Central memory CD8-positive, alpha-beta T cell (primary cell): ENCODE measurements at places on chromosomes 13 and 19.
A peak's percentile ranks its signal among the peaks of the same experiment; 100 is the strongest.

DNA sequence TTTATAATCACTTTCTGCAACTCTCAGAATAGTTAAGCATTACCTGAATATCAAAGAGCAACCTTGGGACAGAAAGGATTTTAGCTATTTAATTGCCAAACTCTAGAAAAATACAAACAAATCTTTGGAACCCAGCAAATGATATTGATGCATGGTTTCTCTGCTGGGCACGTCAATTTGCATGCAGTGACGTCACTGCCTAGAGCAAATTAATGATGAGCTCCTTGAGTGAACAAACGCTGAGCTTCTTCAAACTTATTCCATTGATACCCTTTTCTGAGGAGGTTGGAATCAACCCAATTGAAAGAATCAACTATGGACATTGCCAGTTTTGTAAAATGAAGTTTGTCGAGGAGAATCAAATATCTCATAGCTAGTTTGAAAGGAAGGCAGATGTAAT is 259.9 kb upstream of the SOX21 start:
- DNase-seq = no peak

- DNase-seq = no peak
Measured at GRCh38 chr13:73521985-73522524, 463.2 kb downstream of the KLF5 start.

DNA sequence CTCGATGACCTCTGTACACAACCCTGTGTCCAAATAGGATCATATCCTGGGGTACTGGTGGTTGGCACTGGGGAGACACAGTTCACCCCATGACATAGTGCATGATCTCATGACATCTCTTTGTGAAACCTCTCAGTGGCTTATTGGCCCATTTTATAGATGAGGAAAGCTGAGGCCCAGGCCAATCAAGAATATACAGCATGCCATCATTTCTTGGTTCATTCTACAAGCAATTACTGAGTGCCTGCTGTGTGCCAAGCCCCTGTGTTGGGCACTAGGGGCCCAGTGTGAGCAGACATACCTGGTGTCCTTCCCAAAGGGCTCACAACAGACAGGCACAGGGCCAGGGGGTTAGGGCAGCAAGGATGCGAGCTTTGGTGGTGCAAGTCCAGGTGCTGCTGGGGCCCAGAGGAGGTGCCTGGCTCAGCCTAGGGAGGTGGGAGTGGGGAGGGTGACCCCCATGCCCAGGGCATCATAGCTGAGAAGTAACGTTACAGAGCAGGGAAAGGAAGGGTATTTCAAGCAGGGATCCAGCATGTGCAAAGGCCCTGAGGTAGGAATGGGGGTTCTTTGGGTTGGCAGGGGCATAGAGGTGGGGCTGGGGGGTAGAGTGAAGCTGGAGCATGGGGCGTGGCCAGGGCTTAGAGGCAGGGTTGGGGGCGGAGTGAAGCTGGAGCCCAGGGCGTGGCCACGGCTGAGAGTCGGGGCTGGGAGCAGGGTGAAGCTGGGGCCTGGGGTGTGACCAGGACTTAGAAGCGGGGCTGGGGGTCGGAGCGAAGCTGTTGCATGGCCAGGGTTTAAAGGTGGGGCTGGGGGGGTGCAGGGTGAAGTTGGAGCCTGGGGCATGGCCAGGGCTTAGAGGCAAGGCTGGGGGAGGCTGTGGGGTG is 20.7 kb downstream of the COLGALT1 start:
- no peak for DNase-seq

GRCh38 chr13:100980171-100980570 is 305.6 kb upstream of the TMTC4 start:
- no peak for DNase-seq

- no peak for DNase-seq
Measured at GRCh38 chr13:100106705-100107104, 17.8 kb downstream of the PCCA start.

GRCh38 chr13:75180805-75181455 is 301.0 kb downstream of the TBC1D4 start:
- DNase-seq = no peak

GRCh38 chr19:366205-366783 is 21.7 kb upstream of the MIER2 start:
- no peak for DNase-seq

- no peak for DNase-seq
Measured at GRCh38 chr13:101384929-101385328, 31.4 kb downstream of the NALCN start.

- no peak for DNase-seq
Measured at GRCh38 chr13:32010136-32010535, 21.4 kb upstream of the FRY start.

- DNase-seq = no peak
Measured at GRCh38 chr19:46698395-46699321, 18.3 kb downstream of the PRKD2 start.

GRCh38 chr19:15161028-15161984 is 39.5 kb downstream of the NOTCH3 start:
- DNase-seq = no peak

- no peak for DNase-seq
Measured at GRCh38 chr13:94192431-94192975, 287.0 kb downstream of the DCT start.

DNA sequence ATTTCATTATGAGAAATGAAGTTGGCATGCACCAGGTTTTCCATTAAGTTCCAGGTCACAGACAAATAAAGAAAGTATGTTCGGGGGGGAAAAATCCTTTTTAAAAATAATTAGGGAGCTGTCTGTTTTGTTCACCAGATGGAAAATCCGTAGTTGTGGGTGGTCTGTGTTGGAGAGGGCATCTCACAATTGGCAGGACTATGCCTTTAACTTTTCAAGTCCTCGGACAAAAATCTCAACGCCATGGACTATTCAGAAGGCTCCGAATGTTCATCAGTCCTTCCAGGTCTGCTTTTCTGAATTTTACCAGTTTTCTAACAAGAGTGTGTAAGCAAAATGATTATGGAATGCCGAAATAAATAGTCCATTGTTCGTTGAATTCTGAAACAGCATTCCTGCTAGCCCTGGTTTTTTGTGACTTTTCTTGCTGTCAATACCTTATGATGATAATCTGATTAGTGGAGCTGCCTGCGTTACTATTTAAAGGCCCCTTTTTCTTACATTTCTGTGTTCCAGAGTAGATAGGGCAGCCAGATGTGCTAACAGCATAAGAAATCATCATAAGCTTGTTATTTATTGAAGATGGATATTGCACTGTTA is 146.9 kb downstream of the TM9SF2 start:
- DNase-seq = no peak

GRCh38 chr19:44807162-44807561 is 1.7 kb upstream of the BCAM start:
- DNase-seq = no peak

DNA sequence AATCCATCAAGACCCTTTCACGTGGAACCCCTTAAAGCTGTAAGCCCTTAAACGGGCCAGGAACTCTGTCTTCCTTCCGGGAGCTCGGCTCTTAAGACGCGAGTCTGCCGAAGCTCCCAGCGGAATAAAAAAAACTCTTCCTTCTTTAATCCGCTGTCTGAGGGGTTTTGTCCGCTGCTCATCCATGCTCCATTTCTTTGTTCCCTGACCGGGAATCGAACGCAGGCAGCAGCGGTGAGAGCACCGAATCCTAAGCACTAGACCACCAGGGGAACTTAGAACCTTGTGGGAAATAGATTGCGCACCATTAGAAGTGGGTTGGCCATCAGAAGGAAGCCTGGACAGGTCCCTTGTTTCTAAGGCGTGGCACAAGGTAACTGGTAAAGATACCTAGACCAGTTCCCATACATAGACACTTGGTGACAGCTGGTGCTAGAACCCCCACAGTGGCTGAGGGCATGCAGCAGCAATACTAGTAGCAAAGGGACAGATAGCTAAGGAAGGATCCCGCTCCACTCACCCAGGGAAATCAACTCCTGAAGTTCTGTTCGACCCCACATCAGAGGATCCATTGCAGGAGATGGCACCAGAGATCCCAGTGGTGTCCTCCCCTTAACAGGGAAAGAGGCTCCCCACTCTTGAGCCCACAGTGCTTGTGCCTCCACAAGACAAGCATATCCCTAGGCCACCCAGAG is 1.5 kb upstream of the RGCC start:
- no peak for DNase-seq

DNA sequence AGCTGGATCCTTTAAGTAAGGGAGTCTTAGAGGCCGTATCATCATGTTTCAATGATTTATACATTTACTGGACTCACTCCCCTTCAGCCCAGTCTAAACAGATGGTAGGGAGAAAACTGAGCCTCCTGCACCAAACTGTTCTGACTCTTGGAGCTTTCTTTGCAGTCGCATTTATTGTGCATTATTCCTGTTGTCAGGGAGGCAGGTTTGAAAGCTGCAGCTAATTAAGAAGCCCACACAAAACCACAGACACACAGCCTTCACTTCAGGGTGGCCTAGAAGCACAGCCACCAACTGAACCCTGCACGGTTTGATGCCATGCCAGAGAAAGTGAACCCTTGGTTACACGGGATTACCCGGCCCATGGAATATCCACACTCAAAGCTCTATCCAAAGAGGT is 911.0 kb downstream of the UQCRFS1 start:
- DNase-seq = no peak

DNA sequence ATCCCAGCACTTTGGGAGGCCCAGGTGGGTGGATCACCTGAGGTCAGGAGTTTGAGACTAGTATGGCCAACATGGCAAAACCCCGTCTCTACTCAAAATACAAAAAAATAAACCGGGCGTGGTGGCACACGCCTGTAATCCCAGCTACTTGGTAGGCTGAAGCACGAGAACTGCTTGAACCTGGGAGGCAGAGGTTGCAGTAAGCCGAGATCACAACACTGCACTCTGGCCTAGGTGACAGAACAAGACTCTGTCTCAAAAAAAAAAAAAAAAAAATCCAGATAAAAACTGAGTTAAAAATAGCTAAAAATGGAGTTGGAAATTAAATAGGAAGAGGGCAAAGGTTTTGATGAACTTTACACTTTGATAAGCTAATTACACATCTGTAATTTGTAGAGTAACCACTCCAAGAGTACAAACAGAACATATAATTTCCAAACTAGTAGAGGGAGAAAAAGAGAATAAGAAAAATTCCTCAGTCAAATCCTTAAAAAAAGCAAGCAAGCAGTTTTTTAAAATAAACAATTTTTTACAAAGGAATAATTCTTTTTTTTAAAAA is 10.3 kb downstream of the TGDS start:
- DNase-seq = no peak

DNA sequence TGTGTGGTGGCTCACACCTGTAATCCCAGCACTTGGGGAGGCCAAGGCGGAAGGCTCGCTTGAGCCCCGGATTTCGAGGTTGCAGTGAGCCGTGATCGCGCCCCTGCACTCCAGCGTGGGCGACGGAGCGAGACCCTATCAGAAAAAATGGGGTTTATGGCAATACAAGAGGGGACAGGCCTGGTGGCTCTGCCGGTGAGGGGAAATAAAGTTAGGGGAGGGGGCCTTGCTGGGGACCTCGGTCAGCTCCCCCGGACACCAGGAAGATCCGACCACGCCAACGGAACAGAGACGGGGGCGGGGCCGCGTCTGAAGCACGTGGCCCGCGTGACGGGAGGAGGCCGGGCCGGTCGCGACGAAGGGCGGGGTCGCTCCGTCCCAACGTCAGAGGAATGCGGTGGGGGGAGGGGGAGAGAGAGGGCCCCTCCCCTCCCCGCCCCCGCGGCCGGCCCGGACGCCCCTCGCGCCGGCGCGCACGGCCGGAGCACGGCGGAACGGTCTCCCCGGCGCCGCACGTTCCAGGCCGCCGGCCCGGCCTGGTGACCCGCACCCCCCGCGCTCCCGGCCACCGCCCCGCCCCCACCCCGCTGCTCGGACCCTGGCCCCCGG is 1.9 kb upstream of the HNRNPL start:
- peak; percentile 66 for DNase-seq

- DNase-seq = no peak
Measured at GRCh38 chr19:19948800-19949199, 48.1 kb downstream of the ZNF93 start.

- DNase-seq = no peak
Measured at GRCh38 chr19:14606627-14607026, 23.7 kb downstream of the CLEC17A start.

DNA sequence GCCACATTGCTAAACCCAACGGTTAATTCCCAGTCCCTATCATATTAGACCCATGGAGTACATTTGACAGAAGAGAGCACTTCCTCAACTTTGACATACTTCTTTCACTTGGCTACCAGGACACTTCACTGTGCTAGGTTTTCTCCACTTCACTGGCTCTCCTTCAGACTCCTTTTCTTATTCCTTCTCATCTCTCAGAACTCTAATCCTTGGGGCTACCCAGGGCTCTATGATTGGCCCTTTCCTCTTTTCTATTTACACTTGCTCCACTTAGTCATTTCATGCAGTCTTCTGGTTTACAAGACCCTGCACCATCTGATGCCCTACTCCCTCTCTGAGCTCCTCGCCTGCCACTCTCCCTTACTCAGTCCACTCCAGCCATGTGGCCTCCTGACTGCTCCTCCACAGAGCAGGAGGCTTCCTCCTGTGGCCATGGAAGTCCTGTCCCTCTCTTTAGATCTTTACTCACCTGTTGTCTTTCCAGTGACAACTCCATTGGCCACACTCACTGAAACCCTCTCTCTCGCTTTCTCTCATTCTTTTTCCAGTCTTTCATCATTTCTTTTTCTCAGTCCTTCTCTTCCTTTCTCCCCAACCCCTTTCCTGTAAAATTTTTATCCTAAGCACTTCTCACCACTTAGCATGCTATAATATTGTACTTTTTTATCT is 90.4 kb downstream of the TBC1D4 start:
- DNase-seq = no peak

DNA sequence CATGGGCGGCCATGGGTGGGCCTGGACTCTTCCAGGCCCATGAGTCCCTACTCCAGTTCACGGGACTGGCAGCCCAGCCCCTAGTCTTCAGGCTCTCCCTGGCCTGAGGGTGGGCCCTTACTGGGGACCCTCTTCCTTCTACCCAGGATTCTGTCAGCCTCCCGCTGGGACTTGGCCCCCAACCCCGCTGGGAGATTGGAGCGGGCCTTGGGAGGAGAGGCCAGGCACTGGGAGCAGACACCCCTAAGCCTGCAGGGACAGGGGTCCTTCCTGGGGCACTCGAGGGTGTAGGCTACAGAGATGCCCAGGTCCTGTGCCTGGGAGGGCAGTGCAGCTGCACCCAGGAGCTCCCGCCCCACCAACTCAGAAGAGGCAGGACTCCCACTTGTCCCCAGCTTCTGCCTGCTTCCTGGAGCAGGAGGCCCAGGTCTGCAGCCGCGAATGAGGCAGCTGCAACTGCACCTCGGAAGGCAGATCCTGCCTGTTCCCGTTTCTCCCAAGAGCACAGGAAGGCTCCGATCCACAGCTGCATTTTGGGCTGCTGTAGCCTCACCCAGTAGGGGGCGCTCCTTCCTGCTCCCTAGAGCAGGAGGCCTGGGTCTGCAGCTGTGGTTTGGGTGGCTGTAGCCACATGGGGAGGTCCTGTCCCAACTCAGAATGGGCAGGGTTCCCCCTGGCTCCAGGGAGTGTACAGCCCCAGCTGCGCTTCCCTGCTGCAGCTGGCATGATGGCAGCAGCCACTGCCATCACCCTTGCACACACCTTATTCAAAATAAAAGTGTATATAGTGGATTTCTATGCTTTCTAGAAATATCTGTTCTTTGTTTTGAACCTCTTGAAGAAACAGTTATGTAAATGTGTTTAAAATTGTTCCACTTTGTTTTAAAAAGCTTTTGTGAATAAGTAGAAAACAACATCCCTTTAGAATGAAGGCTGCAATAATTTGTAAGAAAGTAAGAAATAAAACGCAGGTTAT is 46.8 kb downstream of the TEX26 start:
- DNase-seq = no peak

- DNase-seq = no peak
Measured at GRCh38 chr13:25678398-25678797, 306.6 kb downstream of the ATP8A2 start.

- DNase-seq = no peak
Measured at GRCh38 chr19:48596679-48597465, 9.7 kb upstream of the SPACA4 start.
